AG08395 (cell line): ENCODE measurements at places on chromosomes 4 and X.

- no peak for DNase-seq
These were observed 106.1 kb downstream of the WWC2 start for GRCh38 chr4:183205193-183205592.

DNA sequence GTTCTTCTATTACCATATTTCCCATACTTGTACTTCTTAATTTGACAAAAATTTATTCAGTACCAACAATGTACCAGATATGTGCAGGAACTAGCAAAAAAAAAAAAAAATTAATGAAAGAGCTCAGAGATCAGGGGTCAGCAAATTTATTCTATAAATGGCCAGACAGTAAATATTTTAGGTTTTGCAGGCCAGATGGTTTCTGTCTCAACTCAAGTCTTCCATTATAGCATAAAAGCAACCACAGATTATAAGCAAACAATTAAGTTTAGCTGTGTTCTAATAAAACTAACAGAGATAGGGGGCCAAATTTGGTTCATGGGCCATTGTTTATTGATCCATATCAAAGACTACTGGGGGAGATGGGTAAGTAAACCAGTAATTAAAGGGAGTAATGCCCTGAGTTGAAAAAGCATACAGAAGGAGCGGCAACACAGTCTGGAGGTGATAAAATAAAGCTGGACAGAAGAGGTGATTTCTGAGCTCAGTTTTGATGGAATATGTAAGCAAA lies 19.3 kb downstream of the NEK1 start:
- DNase-seq: no peak

- DNase-seq: no peak
These were observed 36.1 kb downstream of the RAI2 start for GRCh38 chrX:17824980-17825379.

GRCh38 chrX:121975671-121976070 lies 928.3 kb downstream of the GLUD2 start:
- DNase-seq: peak; percentile 3

DNA sequence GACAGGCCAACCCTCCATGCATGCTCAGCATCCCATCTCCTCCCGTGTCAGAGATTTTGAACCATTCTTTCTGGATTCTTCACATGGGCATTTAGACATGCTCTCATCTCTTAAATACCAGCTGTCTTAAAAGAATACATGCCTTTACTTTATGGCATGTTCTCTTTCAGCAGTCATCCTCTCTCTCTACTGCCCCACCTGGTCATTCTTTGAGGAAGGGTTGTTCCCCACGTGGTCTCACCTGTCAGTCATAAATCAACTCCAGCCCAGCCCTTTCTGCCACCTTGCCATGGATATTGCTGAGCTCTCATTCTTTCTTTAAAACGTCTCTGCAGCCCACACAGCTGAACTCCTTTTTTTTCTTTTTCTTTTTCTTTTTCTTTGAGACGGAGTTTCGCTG lies 111.3 kb downstream of the ARHGAP10 start:
- DNase-seq: no peak

DNA sequence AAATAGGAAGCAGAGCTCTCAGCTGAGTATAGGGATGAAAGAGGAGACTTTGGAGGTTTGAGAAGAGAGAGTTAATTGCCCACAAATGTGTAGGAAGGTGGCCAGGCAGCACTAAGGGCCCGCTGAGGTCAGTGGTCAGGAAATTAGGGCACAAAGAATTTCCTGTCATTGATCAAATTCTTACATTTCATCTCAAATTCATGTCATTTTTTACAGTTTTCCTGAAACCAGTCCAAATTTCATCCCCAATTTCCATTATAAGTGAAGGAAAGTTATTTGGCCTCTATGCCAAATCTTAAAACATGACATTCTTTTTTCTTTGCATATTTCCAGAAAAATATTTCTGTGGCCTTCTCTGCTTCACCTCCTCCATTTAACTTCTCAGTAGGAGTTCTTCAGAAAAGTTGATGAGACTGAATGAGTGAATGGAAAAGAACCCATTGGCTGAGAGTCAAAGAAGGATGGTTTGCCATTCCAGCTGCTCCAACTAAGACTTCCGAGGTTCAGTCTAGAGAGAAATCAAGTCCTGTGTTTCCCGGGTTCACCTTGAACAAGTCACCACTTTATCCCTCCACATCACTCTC lies 68.7 kb upstream of the SPRY1 start:
- no peak for DNase-seq

- no peak for DNase-seq
These were observed 1064.0 kb upstream of the SLIT2 start for GRCh38 chr4:19187691-19188090.

DNA sequence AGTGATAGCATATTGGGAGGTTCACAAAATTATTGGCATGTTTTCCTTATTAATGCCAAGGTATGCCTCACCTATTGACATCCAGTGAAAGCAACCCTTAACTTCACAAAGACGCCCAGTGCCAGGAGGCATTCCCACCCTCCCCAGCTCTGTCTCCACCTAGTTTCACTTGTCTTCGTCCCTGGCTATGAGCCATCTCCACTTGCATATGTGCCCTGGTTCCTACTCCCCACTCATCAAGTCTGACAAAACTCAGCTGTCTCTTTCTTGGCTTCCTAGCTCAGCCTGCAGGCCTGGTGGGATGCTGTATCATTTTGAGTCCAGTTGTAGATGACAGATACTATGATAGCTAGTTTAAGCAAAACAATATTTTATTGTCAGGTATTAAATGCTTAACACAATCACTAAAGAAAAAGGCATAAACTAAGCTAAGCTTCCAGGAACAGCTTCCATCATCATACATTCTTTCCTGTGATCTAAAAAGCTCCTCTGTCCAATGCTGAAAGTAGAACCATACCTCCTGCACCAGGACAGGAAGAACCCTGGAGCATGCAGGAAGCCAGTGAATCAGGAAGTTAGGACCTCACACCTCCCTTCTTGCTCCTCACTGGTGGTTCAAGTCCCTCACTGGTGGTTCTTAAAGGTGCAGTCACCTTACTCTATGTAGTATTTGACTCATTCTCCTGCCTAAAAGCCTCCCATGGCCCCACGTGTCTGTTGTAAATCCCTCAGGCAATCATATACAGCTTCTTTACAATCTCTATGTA lies 410.3 kb upstream of the RASGEF1B start:
- DNase-seq: no peak

DNA sequence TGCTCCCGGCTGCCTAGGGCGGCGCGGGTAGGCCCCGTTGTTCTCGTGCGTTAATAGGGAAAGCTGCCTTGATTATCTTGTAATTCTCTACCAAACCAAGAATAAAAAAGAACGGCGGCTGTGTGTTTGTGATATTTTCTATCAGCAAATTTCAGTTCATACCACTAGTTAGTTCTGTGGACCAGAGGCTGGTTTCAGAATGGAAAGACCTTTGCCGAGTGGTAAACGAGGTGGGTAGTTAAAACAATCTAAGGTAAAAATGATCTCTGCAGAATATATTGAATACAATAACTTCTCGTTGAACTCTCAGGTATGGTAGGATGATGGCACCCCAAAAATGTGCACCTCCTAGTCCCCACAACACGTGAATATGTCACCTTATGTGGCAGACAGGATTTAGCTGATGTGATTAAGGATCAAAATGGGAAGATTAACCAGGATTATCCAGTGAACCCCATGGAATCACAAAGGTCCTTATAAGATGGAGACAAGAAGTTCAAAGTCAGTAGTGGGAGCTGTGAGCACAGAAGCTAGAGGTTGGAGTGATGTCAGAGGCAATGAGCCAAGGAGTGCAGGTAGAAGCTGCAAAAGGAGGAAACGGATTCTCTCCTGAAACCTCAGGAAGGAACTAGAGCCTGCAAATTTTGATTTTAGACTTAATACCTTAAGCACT lies 574 bp upstream of the CFAP97 start:
- DNase-seq: no peak

GRCh38 chrX:53287493-53288138 lies 6.2 kb upstream of the IQSEC2 start:
- peak; percentile 91 for DNase-seq

GRCh38 chrX:29662759-29663503 lies 552.4 kb upstream of the MAGEB2 start:
- DNase-seq: peak; percentile 58

GRCh38 chr4:110705440-110705782 lies 82.5 kb upstream of the PITX2 start:
- DNase-seq: no peak

- no peak for DNase-seq
These were observed 6.5 kb upstream of the ARHGAP6 start for GRCh38 chrX:11672213-11672612.

- no peak for DNase-seq
These were observed 397.9 kb downstream of the FAM47B start for GRCh38 chrX:35340465-35340864.

DNA sequence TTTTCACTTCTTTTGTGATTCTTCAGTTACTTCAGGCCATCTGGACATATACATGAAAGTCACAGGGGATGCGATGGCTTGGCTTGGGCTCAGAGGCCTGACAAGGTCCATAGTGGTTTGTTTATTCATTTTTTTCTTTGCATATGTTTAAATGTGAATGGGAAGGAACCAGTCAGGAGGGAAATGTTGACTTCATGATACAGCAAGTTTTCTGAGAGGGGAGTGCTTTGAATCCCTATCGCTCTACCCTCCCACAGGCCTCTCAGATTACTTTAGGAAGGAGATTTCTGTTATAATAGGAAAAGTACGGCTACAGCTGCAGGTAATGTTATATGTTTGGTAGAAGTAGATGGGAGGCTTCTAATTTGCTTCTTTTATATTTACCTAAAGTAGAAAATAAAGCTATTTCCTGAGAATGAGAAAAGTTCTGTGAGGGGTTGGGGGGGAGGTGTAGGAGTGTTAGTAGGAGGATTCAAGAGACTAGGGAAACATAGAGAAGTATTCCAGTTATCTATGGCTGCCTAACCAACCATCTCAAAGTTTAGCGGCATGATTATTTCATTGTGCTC lies 322.9 kb downstream of the RAPGEF2 start:
- no peak for DNase-seq

DNA sequence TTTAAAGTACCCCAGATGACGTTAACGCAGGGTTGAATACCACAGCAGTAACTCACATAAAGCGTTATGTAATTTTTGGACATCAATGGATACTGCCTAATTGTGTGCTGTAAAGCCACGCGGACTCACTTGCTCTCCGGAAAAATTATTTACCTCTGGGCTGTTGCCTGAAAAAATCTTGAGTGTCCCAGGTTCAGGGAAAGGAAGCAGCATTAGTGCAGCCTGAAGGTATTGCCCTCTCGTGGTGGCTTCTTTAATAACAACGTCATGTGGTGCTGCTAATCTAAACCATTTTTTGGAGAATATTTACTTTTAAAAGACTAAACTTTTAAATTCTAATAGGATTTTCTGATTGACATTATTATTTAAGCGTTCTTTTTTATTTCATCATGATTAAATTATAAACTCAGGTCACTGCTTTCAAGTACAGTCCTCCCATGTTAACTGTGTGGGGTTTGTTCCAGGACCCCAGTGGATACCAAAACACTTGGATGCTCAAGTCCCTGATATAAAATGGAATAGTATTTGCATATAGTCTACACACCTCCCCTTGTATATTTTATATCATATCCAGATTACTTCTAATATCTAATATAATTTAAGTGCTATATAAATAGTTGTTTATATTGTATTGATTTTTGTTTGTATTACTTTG lies 384.8 kb downstream of the FAM133A start:
- peak; percentile 15 for DNase-seq

DNA sequence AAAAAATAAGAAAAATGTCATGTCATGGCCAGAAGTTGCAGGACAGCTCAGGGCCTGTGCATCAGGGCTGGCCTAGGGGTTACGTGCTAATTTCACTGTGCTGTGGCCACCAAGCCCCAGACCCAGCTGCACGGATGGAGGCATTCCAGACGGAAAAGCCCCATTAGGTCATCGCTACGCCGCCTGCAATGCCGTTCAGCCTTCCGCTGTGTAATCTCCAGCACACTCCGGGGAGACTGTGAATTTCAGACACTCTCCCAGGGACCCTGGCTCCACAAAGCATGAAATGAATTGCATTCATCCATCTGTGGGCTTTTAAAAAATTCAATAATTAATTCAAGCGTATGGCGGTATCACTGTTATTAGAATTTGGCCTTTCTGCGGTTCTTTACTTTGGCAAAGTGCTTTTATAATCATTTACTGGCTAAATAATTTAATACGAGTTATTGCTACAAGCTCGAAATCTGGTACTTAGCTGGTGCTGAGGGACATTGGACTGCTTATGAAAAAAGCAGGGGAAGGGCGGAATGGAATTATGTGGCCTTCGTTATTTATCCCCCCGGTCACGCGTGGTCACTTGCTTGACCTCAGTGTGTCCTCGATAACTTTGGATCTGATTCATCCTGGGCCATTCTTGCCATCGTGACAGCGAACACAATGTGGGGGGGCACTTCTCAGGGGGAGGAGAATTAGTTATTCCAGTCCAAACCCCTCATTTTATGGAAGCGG lies 9.0 kb upstream of the NSG1 start:
- no peak for DNase-seq
